Activated CD4-positive, alpha-beta T cell treated with anti-CD3 and anti-CD28 coated beads, Interleukin-2, amount 10 ng/mL, durations not matched to agents 24 days and 14 days (primary cell): ENCODE measurements at places on chromosomes 1 and 21. TPM values are rescaled to one million over a fixed set of nuclear protein-coding genes. Genes with fewer than 3 reads are reported as not detected.

- DNase-seq, result no peak
- peaks cover 53% of the 10 kb centered on the region for H3K36me3 ChIP-seq
- H3K27me3 ChIP-seq, result no peaks in the 10 kb centered on the region
- peak overlapping the region; percentile 100 for H3K4me3 ChIP-seq
Observed at GRCh38 chr1:109912214-109912861, 1.7 kb downstream of the CSF1 start.

DNA sequence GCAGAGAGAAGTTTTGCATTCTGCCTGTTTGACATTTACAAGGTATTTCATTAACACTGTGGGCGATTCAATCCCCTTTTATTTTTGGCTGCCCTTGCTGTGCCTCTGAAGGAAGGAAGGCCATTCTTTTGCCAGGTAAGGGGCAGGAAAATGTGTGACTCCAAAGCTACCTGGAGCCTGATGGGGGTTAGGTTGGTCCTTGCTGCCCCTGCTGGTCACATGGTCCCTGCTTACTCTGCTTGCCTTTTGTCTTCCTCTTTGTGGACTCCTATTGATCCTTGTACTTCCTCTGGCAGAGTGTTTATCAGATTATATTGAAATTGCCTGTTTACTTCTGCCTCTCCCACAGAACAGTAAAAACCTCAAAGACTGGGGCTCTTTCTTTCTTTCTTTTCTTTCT lies 65.7 kb downstream of the ST6GALNAC3 start:
- no peak overlapping the region for H3K4me3 ChIP-seq
- H3K4me1 ChIP-seq, result no peaks in the 10 kb centered on the region
- H3K36me3 ChIP-seq, result no peaks in the 10 kb centered on the region

DNA sequence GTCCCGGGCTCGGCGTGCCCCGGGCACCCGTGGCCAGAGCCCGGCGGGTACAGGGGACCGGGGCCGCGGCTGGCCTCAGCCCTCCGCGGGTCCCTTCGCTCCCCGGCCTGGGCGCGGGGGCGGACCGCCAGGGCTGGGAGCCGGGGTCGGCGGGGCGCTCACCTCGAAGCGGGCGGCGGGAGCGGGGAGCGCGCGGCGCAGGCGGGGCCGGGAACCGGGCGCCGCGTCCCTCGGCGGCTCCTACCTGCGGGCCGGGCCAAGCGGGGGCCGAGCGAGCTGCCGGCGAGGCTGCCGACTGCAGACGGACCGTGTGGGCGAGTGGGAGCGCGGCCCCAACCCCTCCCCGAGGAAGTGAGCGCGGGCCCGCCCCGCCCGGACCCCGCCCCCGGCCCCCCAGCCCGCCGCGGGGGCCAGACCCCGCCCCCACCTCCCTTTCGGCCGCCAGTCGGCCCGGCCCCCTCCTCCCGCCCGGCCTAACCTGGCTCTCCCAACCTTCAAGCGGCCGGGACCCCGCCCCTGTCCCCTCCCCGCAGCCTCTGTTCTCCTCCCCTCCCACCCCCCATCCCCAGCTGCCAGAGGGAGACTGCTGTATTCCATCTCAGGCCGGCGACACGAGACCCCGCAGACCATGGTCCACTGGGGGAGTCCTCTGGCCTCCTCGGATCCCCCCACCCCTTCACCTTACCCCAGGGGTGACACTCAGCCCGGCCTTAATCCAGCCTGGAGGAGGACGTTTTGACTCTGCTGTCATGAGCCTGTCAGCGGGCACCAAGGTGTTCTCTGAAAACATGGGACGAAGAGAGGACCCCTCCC lies at the start of gene FHL3:
Gene FHL3, minus strand, starts transcription at position 320 of the 813 bp plus-strand sequence. CDS start 6,102 bp downstream, outside the sequence.
- H3K27ac ChIP-seq, result peak within 1 kb of the TSS; percentile 93
- peaks cover 47% of the 10 kb centered on the region for H3K4me1 ChIP-seq
- H3K27me3 ChIP-seq, result no peaks in the 10 kb centered on the region
- peak within 1 kb of the TSS; percentile 99 for H3K4me3 ChIP-seq
- peaks cover 21% of the 10 kb centered on the region for H3K36me3 ChIP-seq
- peak; percentile 83 for DNase-seq

- H3K36me3 ChIP-seq, result no peaks in the 10 kb centered on the region
- peak overlapping the region; percentile 75 for H3K4me3 ChIP-seq
- DNase-seq, result no peak
- peaks cover 22% of the 10 kb centered on the region for H3K4me1 ChIP-seq
Observed at GRCh38 chr1:52140633-52141512, 1.0 kb upstream of the ZFYVE9 start.

DNA sequence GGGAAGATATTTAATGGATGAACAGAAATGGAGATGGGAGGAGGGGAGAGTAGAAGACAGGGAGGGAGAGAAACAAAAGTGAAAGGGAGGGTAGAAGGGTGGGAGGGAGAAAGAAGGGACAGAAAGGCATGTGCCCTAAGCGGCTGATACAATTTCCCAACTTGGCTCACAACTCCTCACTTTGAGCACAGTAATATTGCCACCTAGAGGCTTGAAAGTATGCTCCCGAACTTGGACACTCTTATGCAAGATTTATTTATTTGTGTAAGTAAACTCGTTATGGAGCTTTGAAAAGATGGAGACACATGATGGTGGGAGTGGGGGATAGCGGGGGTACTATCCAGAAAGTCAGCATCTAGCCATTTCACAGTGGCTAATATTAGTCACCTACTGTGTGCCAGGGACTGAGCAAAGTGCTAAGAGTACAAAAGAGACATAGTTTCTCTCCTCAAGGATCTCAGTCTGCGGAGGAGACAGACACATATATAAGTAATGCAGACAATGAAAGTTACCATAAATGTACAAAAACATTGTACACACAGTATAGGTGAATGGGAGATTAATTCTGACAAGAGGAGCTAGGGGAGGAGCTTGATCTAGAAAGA lies 189.7 kb downstream of the SEC16B start:
- no peak overlapping the region for H3K27ac ChIP-seq
- no peak for DNase-seq
- H3K4me3 ChIP-seq, result no peak overlapping the region
- H3K36me3 ChIP-seq, result no peaks in the 10 kb centered on the region
- no peaks in the 10 kb centered on the region for H3K27me3 ChIP-seq

DNA sequence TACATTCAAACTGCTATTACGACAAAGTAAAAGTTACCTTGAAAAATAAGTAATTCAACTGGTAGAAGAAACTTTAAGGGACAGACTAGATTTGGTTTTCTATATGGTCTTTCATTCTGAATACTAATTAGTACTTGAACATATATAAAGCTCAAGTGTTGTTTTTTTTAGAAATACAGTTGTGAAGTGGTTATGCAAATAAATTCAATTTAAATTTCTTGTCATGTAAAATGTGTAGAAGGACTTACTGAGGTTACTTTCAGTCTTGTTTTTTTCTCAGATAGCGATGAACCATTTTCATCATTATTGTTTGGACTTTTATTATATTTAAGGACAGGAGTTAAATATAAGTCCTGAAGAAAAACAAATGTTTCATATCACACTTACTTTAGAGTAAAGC lies 24.4 kb downstream of the HS2ST1 start:
- H3K27ac ChIP-seq, result no peak overlapping the region
- H3K4me3 ChIP-seq, result no peak overlapping the region
- no peaks in the 10 kb centered on the region for H3K27me3 ChIP-seq
- H3K4me1 ChIP-seq, result peaks cover 2% of the 10 kb centered on the region
- H3K36me3 ChIP-seq, result no peaks in the 10 kb centered on the region

DNA sequence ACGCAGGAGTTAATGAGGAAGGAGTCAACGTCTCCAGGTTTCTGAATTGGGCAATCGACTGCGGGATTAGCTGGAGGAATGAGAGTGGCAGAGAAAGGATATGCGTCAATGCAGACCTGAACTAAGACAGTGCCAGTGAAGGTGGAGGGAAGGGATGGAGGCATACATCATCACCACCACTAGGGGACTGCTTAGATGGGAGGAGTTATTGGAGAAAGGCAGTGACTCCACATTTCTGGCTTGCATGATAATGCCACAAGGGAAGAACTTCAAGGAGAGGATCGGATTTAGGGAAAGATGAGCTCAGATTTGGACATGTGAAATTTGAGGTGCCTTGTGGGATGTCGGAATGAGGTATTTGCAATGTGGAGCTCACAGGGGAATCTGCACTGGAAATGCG lies 17.5 kb downstream of the VASH2 start:
- H3K4me1 ChIP-seq, result peaks cover 4% of the 10 kb centered on the region
- no peak overlapping the region for H3K27ac ChIP-seq
- H3K36me3 ChIP-seq, result no peaks in the 10 kb centered on the region
- DNase-seq, result no peak
- peaks cover 26% of the 10 kb centered on the region for H3K27me3 ChIP-seq

DNA sequence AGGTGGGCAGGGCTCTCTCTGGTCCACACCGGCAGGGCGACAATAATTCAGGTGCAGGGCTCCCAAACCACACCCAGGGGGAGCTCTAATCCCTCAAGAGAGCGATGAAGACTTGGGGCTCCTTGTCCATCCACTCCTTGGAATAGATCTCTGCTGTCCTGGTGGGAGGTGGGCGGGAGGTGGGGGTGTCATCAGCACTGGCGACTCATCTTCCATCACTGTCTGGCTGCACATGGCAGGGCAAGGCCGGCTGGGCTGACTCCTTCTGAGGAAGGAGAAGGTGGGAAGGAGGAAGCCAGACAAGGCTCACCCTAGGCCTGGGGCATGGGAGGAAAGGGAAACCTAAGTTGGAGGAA lies 29.3 kb downstream of the TNNT2 start:
- no peaks in the 10 kb centered on the region for H3K36me3 ChIP-seq
- H3K4me1 ChIP-seq, result no peaks in the 10 kb centered on the region
- no peak overlapping the region for H3K4me3 ChIP-seq
- peaks cover 14% of the 10 kb centered on the region for H3K27me3 ChIP-seq

DNA sequence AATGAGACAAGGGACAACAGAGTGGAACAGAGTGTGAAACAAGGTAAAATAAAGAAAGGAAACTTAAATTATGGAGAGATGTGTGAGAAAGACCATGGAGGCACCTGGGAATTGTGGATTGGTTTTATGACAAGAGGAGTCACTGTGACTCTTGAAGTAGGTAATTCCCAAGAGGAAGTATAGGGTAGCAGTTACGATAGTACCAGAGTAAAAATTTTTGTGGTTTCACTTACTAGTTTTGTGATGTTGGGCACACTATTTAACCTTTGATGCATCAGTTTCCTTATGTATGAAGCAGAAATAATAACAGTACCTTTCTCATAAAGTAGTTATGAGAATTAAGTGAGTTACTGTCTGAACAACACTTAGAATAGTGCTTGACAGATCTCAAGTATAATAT lies 267.9 kb upstream of the DPYD start:
- H3K27me3 ChIP-seq, result peaks cover 2% of the 10 kb centered on the region
- no peak for DNase-seq
- no peaks in the 10 kb centered on the region for H3K36me3 ChIP-seq
- no peaks in the 10 kb centered on the region for H3K4me1 ChIP-seq
- no peak overlapping the region for H3K4me3 ChIP-seq
- no peak overlapping the region for H3K27ac ChIP-seq

DNA sequence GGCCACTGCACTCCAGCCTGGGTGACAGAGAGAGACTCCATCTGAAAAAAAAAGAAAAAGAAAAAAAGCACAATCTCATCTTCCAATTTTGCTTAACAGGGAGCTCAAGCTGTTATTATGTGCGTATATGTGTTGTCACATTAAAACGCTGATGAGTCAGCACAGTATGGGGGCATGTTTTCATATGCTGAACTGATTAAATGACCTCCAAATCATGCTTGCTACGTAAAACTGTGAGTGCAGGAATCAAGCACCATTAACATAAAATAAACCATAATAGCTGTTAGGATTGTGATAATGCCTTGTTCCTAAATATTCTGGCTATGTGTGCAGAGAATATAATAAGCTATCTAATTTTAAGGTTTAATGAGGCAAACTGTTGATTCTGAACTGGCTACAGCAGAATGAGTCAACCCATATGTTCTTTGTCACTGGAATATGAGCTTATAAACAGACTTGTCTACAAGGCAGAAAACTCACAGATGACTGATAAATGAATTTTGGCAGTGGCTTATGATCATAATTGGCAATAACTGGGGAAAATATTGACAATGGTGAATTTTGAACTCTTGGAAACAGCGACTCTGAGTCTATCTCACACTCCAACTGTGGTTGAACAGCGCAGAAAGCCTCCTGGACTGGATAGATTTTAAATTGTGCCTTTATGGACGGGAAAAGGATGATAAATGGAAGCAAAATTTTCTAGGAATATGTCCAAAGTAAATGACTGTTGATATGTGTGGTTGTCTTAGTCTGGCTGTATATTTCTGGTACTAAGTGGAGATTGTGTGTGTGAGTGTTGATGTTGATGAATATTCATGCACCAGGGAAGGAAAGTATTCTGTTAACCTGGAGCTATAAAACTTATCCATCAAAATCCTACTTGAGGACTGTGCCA lies 75.5 kb downstream of the VCAM1 start:
- no peak overlapping the region for H3K27ac ChIP-seq
- no peaks in the 10 kb centered on the region for H3K4me1 ChIP-seq
- peaks cover 14% of the 10 kb centered on the region for H3K27me3 ChIP-seq

- no peak overlapping the region for H3K4me3 ChIP-seq
- H3K27ac ChIP-seq, result no peak overlapping the region
- no peaks in the 10 kb centered on the region for H3K4me1 ChIP-seq
- no peak for DNase-seq
- H3K27me3 ChIP-seq, result no peaks in the 10 kb centered on the region
- no peaks in the 10 kb centered on the region for H3K36me3 ChIP-seq
Observed at GRCh38 chr21:40640266-40640789, 206.6 kb downstream of the DSCAM start.

GRCh38 chr1:202165942-202166843 lies 5.8 kb upstream of the PTPN7 start:
- DNase-seq, result no peak
- peaks cover 52% of the 10 kb centered on the region for H3K4me1 ChIP-seq
- H3K4me3 ChIP-seq, result peak overlapping the region; percentile 85
- peaks cover 2% of the 10 kb centered on the region for H3K36me3 ChIP-seq
- peak overlapping the region; percentile 97 for H3K27ac ChIP-seq

DNA sequence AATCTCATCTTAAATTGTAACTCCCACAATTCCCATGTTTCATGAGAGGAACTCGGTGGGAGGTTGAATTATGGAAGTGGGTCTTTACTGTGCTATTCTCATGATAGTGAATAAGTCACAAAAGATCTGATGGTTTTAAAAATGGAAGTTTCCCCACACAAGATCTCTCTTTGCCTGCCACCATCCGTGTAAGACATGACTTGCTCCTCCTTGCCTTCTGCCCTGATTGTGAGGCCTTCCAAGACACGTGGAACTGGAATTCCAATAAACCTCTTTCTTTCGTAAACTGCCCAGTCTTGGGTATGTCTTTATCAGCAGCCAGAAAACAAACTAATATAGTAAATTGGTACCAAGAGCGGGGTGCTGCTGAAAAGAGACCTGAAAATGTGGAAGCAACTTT lies 761.6 kb upstream of the RGS18 start:
- no peak overlapping the region for H3K4me3 ChIP-seq
- H3K27me3 ChIP-seq, result no peaks in the 10 kb centered on the region

DNA sequence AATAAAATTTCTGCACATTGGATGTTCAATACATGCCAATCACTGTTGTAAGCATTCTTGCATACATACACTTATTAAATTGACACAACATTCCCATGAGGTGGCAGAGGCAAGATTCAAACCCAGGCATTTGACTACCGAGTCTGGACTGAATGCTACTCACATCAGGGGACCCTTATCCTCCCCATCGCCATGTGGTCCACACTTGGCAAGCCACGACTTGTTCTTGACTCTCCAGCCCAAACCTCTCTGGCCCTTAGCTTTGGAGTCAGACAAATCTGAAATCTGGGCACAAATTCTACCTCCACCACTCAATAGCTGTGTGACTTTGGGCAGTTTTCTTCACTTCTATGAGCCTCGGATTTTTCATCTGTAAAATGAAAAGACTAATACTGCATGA lies 57.1 kb downstream of the NMNAT2 start:
- H3K36me3 ChIP-seq, result no peaks in the 10 kb centered on the region
- H3K27ac ChIP-seq, result no peak overlapping the region
- no peak overlapping the region for H3K4me3 ChIP-seq
- DNase-seq, result no peak

Gene PKP1
- total RNA-seq, result not detected in 2 replicates

Gene CADM3
- not detected in 2 replicates for total RNA-seq

Gene STUM
- total RNA-seq, result not detected in 2 replicates

Gene TARS2
- 68.8 and 77.4 TPM in 2 replicates for total RNA-seq

Gene PPIAL4G
- total RNA-seq, result 0.09 and 0.17 TPM in 2 replicates
